ENCODE measurements at places on chromosomes 6 and 20. TPM values are rescaled to one million over a fixed set of nuclear protein-coding genes. Genes with fewer than 3 reads are reported as not detected.
A peak's percentile ranks its signal among the peaks of the same experiment; 100 is the strongest.

GRCh38 chr6:90227673-90228072 lies 69.0 kb downstream of the BACH2 start:
- peaks cover 4% of the 10 kb centered on the region for H3K36me3 ChIP-seq
- H3K27ac ChIP-seq: no peak overlapping the region
- peaks cover 3% of the 10 kb centered on the region for H3K27me3 ChIP-seq

- no peaks in the 10 kb centered on the region for H3K27me3 ChIP-seq
- H3K4me1 ChIP-seq: no peaks in the 10 kb centered on the region
- H3K4me3 ChIP-seq: no peak overlapping the region
These were observed 163.3 kb downstream of the DST start for GRCh38 chr6:56479381-56479780.

DNA sequence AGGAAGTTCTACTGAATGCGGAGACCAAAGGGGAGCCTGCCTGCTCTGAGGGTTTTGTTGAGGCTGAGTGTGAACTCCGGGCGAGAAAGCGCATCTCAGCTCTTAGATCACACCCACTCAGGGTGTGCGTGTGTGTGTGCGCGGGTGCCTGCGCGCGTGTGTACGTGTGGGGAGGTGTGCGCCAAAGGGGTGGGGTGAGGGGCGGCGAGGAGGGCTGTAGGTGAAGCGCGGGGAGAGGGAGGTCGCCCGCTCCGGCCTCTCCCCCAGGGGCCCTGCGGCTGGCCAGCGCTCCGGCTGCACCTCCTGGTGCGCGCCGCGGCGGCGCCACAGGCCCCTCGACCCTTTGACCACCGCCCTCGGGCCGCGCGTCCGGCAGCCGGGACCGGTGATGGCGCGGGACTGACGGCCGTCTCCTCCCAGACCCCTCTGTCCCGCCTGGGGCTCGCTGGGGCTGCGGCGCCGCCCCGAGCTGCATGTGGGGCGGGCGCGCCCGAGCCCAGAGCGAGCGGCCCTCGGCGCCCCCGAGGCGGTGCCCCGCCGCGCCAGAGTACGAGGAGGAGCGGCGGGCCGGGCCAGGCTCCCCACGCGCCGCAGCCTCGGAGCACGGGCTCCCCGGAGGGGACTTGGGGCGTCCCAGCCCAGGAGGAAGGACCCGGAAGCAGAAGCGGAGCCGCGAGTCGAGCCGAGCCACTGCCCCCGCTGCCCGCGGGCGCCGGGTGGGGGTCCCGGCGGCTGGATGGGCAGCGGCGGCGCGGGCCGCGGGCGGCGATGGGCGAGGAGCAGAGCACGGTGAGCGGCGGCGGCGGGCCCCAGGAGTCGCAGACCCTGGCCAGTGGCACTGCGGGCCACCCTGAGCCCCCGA lies at the start of gene RNF217:
TSS of gene RNF217 (plus strand) at position 661 of the 862 bp plus-strand sequence. CDS start at position 769, 108 bp downstream.
- DNase-seq: peak; percentile 28
- H3K4me1 ChIP-seq: peaks cover 33% of the 10 kb centered on the region
- peaks cover 21% of the 10 kb centered on the region for H3K27me3 ChIP-seq
- H3K36me3 ChIP-seq: no peaks in the 10 kb centered on the region
- peak within 1 kb of the TSS; percentile 86 for H3K27ac ChIP-seq

GRCh38 chr20:33370291-33370690 lies 31.0 kb downstream of the CDK5RAP1 start:
- peak; percentile 77 for DNase-seq
- H3K4me1 ChIP-seq: peaks cover 46% of the 10 kb centered on the region
- H3K27me3 ChIP-seq: peaks cover 2% of the 10 kb centered on the region
- H3K4me3 ChIP-seq: peak overlapping the region; percentile 74

GRCh38 chr6:90895299-90896074 lies 308.6 kb upstream of the MAP3K7 start:
- no peak for DNase-seq
- H3K27me3 ChIP-seq: no peaks in the 10 kb centered on the region
- H3K4me3 ChIP-seq: no peak overlapping the region
- H3K4me1 ChIP-seq: no peaks in the 10 kb centered on the region
- H3K27ac ChIP-seq: no peak overlapping the region

- H3K27me3 ChIP-seq: peaks cover 5% of the 10 kb centered on the region
- no peak overlapping the region for H3K4me3 ChIP-seq
- H3K36me3 ChIP-seq: no peaks in the 10 kb centered on the region
- no peak for DNase-seq
These were observed 28.9 kb upstream of the C6orf58 start for GRCh38 chr6:127547904-127548649.

- no peak for DNase-seq
- peaks cover 5% of the 10 kb centered on the region for H3K27me3 ChIP-seq
- no peaks in the 10 kb centered on the region for H3K36me3 ChIP-seq
- no peak overlapping the region for H3K27ac ChIP-seq
- H3K4me1 ChIP-seq: peaks cover 7% of the 10 kb centered on the region
These were observed 25.9 kb downstream of the METTL24 start for GRCh38 chr6:110332281-110332680.

DNA sequence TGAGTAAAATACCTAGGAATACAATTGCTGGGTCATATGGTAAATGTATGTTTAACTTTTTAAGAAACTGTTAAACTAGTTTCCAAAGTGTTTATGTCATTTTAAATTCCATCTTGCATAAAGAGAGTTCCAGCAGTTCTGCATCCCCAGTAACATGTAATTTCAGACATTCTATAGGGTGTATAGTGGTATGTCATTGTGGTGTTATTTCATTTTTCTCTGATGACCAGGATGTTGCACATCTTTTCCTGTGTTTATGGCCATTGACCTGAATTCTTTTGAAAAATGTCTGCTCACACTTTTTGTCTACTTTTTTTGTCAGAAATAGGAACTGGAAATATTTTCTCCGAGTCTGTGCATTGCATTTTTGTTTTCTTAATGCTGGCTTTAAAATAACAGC lies 128.9 kb downstream of the TMEM200A start:
- no peak for DNase-seq
- no peaks in the 10 kb centered on the region for H3K4me1 ChIP-seq
- H3K27ac ChIP-seq: no peak overlapping the region
- H3K4me3 ChIP-seq: no peak overlapping the region
- H3K27me3 ChIP-seq: no peaks in the 10 kb centered on the region

DNA sequence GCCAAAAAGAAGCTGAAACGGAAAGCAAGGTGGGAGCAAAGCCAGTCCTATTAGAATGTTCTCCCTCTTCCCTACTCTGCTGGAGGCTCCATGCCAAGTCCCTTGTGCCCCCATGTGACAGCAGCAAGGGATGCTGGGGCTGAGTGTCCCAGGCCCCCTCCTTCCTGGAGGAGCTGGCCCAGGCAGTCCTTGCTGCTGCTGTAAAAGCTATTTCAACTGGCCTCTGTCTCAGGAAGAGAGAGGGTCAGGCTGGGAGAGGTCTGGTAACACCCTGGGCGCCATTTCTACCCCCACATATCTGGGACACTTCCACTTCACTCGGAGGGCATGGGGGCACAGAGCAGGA lies 25.0 kb downstream of the TTBK1 start:
- peaks cover 8% of the 10 kb centered on the region for H3K4me1 ChIP-seq
- H3K4me3 ChIP-seq: no peak overlapping the region
- peaks cover 7% of the 10 kb centered on the region for H3K27me3 ChIP-seq

DNA sequence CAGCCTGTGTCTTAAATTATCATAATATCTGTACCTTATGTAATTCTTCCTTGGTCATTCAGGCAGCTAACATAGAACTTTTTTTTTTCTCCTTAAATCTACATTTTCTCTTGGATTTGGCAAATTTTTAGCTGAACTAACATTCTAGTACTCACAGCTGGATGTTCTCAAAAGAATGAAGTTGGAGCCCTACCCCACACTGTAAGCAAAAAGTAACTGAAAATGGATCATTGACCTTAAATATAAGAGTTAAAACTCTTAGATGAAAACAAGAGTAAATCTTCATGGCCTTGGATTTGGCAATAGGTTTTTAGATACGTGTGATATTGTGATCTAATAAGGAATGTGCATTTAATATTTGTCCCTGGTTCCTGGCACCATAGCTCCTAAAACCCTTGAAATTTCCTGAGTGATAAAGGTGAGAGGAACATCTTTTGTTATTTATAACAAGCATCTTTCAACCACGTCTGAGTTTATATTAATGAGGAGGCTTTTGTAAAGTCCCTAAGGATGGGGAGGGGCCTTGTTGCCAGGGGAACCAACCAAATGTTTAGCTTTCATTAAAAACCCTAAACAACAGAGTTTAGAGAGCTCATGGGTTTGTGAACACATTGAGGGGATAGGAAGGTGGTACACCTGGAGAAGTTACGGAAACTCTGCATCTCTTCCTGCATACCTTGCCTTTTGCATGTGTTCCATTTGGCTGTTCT lies 106.1 kb upstream of the ADGRF4 start:
- DNase-seq: no peak
- no peak overlapping the region for H3K27ac ChIP-seq
- H3K36me3 ChIP-seq: peaks cover 13% of the 10 kb centered on the region
- H3K4me3 ChIP-seq: no peak overlapping the region
- peaks cover 5% of the 10 kb centered on the region for H3K4me1 ChIP-seq
- H3K27me3 ChIP-seq: no peaks in the 10 kb centered on the region

DNA sequence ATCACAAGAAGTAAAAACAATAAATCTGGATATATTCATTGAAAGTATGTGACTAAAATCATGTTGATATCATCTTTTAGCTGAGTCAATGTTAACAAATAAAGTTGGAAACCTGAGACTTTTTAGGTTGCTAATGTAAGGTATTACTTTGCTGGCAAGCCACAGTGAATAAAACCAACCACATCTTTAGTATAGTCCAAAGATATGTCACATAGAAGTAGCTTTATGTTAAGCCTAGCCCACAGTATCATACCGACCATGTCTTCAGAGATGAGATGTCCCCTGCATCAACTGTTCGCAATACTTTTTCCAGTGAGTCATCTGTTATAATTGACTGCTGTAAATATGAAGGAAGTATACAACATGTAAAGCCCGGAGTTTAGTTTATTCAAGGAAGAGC lies 107.6 kb upstream of the MCHR2 start:
- H3K36me3 ChIP-seq: no peaks in the 10 kb centered on the region
- no peak overlapping the region for H3K27ac ChIP-seq
- no peak overlapping the region for H3K4me3 ChIP-seq

GRCh38 chr6:111015389-111016124 lies 33.7 kb downstream of the RPF2 start:
- no peak for DNase-seq
- peaks cover 20% of the 10 kb centered on the region for H3K36me3 ChIP-seq

DNA sequence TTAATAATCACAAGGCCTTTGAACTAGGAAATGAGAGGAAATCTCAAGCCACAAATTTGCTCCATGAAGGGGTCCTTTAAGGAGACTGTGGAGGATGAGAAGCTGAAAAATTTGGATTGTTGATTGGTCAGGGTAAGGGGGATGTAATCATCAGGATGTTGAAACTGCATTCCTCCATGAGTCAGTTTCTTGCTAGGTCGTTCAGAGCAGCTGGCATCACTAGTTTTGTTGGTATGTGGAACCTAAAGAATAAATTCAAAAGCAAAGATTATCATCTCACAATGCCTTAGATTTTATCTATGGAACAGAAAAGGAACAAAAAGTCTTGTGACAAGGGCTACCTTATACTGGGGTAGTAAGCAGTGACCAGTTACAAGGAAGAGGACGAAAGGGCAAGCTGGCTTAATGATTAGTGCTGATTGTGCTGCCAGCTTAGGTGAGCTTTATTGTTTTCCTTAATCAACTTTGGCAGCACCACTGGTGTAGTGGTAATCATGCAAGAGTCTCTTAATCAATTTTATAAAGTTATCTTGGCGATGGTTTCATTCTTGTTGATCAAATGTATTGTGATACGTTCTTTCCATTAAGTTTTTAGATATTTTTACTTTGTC lies 36.6 kb downstream of the CRISP2 start:
- no peaks in the 10 kb centered on the region for H3K4me1 ChIP-seq
- no peaks in the 10 kb centered on the region for H3K27me3 ChIP-seq
- H3K36me3 ChIP-seq: no peaks in the 10 kb centered on the region
- H3K4me3 ChIP-seq: no peak overlapping the region

GRCh38 chr6:14434916-14435690 lies 317.5 kb downstream of the CD83 start:
- DNase-seq: no peak
- no peaks in the 10 kb centered on the region for H3K36me3 ChIP-seq
- no peak overlapping the region for H3K27ac ChIP-seq
- H3K4me1 ChIP-seq: peaks cover 14% of the 10 kb centered on the region
- H3K4me3 ChIP-seq: no peak overlapping the region

HLA-DQB1 gene
- 74.9 TPM for polyA plus RNA-seq

C6orf89 gene
- 43.8 TPM for polyA plus RNA-seq

Measured in immature natural killer cell (primary cell).